ENCODE measurements at places on chromosomes 2 and 18.

GRCh38 chr2:41572154-41572553 lies 475.7 kb upstream of the PKDCC start:
- DNase-seq, result no peak

GRCh38 chr2:213640738-213641425 lies 356.6 kb downstream of the SPAG16 start:
- no peak for DNase-seq

DNA sequence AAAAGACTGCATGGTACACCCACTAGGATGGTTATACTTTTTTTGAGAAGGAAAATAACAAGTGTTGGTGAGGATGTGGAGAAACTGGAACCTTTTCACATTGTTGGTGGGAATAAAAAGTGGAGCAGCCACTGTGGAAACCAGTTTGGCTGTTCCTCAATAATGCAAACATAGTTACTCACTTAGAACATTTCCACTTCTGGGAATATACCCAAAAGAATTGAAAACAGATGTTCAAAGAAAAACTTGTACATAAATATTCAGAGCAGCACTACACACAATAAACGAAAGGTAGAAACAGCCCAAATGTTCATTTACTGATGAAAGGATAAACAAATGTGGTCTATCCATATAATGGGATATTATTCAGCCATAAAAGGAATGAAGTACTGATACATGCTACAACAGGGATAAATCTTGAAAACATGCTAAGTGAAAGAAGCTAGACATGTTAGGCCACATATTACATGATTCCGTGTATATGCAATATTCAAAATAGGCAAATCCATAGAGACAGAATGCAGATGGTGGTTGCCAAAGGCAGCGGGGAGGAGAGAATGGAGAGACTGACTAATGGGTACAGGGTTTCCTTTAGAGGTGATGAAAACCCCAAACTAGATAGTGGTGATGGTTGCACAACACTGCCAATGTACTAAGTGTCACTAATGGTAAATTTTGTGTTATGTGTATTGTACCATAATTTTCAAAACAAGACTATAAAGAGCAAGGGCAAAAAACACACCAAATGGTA lies 20.9 kb upstream of the LMAN1 start:
- no peak for DNase-seq

GRCh38 chr2:221388891-221389290 lies 183.2 kb downstream of the EPHA4 start:
- no peak for DNase-seq

DNA sequence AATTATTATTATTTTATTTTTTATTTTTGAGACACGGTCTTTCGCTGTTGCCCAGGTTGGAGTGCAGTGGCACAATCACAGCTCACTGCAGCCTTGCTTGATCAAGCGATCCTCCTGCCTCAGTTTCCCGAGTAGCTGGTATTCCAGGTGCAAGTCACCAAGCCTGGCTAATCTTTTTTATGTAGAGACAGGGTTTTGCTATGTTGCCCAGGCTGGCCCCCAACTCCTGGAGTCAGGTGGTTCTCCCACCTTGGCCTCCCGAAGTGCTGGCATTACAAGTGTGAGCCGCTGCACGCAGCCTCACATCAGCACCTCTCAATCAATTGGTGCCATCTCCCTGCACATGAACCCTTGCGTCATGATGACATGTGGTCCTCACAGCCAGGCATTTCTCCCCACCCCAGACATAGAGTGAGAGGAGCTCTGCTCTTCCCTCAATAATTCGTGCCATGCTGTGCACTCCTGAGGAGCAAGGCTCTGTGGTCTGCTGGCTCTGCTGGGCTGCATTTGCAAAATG lies 5.9 kb downstream of the INPP5D start:
- no peak for DNase-seq

GRCh38 chr2:218029366-218030360 lies 26.9 kb upstream of the TNS1 start:
- no peak for DNase-seq

DNA sequence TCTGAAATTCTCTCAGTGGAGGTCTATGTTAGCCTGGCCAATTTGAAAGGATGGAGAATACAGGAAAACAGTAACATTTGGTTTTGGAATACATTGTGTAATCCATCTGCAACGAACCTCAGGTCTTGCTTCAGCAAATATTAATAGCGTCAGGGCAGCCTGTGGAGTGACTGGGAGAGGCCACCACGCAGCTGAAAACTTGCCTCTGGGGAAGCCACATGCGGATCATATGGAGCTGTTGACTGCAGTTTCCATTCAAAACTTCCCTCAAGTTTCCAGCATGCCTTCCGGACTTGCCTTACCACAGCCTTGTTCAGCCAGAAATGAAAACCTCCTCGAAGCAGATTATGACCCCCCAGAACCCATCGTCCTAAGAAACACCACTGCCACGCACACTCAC lies 25.7 kb downstream of the BCL11A start:
- no peak for DNase-seq

Measured in NCI-H774 (cell line).